ENCODE measurements at places on chromosomes 7 and 10. TPM values are rescaled to one million over a fixed set of nuclear protein-coding genes. Genes with fewer than 3 reads are reported as not detected.

RPEL1 gene
- 0.09 TPM for total RNA-seq

HABP2 gene
- total RNA-seq: 0.09 TPM

MAGI2 gene
- 0.60 TPM for total RNA-seq

MMD2 gene
- total RNA-seq: not detected

CADPS2 gene
- 82.9 TPM for total RNA-seq

FOXP2 gene
- total RNA-seq: 4.0 TPM

EGFR gene
- 0.43 TPM for total RNA-seq

CHAT gene
- total RNA-seq: not detected

RELN gene
- 1,060 TPM for total RNA-seq

EBLN1 gene
- total RNA-seq: not detected

FZD1 gene
- 3.3 TPM for total RNA-seq

RAPGEF5 gene
- total RNA-seq: 258 TPM
